ENCODE measurements at places on chromosomes 6 and 20.

GRCh38 chr6:38552121-38552520, 87.6 kb downstream of the BTBD9 start:
- DNase-seq, result no peak

- DNase-seq, result no peak
Measured at GRCh38 chr6:98747960-98748359, 86.4 kb upstream of the POU3F2 start.

DNA sequence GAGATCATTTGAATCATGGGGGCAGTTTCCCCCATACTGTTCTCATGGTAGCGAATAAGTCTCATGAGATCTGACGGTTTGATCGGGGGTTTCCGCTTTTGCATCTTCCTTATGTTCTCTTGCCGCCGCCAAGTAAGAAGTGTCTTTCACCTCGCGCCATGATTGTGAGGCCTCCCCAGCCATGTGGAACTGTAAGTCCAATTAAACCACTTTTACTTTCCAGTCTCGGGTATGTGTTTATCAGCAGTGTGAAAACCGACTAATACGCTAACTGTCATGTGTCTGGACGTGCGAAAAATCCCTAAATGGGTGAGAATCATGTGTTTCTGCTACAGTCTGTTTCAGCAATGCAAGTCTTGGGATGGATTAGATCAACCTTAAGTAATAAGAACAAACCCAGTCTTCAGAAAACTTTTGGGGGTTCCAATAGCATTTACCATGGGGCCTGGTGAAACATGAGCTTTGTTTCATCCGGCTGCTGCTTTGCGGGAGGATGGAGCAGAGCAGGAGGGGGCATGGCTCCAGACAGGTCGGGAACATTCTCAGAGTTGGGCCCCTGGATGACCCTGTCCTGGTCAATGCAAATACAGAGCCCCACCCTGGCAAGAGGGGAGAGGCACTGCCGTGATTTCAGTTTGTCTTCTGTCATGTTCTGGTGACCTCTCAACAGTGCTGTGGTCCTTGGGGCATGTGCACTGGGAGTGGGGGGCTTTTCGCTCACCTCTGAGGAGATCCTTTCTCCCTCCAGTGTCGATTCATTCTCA, 41.5 kb downstream of the CTCFL start:
- DNase-seq, result no peak

GRCh38 chr20:54431156-54431944, 44.0 kb upstream of the DOK5 start:
- DNase-seq, result no peak

- peak; percentile 98 for DNase-seq
Measured at GRCh38 chr6:138572167-138572875, 73.0 kb upstream of the NHSL1 start.

GRCh38 chr20:2462484-2462883, 8.1 kb downstream of the SNRPB start:
- DNase-seq, result no peak

DNA sequence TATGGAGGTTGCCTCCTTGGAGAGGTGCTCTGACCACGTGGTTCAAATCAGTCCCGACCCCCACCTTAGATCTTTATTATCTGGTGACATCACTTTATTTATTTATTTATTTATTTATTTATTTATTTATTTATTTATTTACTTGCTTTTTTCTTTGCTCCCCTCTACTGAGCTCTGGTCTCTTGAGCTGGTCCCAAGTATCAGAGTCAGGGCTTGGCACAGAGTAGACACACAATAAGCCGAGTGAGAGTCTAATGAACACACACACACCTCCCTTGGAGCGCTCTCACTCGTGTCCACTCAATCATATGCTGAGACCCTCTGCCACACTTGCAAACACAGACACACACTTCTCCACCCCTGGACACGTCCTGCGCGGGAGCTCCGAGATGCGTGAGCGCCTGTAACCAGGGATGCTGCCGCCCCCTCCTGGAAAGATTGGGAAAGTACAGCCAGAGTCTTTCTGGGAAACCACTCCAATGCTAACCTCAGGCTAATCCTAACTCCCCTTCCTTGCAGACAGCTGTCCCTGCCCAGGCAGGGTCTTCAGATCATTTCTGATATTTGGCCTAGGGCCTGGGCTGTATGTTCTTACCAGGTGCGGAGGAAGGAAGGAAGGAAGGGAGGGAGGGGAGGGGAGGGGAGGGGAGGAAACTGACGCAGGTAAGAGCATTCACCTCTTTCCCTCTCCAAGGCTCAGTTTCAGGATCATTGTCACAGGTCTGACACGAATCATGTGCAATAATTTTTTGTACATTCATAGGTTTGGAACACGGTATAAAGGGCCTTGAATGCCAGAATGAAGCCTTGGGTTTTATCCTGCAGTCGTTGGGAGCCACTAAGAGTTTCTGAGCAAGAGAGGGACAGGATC, 70.9 kb downstream of the STK35 start:
- peak; percentile 61 for DNase-seq

DNA sequence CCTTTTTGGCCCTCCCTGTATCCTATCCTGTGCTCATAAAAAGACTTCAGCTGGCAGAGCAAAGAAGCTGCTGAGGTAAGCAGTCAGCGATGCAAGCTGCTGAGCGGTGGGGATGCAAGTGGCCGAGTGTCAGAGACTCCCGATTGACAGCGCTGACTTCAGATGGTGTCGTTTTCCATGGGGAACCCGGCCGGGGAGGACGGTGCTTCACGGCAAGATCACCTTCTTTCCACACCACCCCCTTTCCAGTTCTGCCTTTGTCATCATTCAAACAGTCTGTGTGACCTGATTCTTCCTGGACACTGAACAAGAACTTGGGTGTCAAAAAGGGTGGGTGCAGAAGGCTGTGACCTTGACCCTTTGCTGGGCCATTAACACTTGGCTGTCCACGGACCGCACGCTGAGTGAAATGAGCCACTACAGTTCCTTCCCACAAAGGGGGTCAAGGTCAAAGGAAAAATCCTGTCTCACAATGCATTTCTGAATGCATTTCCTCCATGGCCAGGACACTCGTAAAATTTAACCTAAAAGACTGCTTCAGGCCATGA, 52.9 kb upstream of the UNC93A start:
- no peak for DNase-seq

GRCh38 chr6:33418690-33419291, 884 bp upstream of the CUTA start:
- no peak for DNase-seq

DNA sequence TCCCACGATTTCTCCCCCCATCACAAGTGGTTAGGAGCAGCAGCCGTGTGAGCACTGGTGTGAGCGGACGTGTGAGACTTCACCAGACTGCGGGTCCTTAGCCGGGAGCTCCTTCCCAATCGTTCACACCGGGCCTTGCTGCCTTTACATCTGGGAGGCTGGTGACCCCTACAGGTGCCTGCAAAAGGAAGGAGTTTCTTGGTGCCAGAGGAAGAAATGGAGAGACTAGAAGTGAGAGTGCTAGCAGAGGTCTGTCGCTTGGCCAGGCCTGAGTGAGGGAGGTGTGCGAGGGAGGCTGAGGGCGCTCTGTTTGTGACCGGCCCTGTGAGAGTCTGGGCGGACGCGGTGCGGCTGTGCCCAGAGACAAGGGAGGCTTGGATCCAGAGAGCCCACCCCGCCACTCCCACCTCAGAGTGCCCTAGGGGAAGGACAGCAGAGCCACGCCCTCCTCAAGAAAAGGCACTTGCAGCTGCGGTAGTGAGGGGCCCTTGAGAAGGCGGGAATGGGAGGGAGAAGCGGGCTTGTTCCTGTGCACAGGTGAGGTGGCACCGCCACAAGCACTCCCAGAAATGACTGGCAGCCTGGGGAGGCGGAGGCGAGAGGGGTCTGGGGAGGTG, 10.0 kb upstream of the ARMC2 start:
- DNase-seq, result no peak

- DNase-seq, result no peak
Measured at GRCh38 chr6:45949256-45949655, 66.4 kb downstream of the CLIC5 start.

DNA sequence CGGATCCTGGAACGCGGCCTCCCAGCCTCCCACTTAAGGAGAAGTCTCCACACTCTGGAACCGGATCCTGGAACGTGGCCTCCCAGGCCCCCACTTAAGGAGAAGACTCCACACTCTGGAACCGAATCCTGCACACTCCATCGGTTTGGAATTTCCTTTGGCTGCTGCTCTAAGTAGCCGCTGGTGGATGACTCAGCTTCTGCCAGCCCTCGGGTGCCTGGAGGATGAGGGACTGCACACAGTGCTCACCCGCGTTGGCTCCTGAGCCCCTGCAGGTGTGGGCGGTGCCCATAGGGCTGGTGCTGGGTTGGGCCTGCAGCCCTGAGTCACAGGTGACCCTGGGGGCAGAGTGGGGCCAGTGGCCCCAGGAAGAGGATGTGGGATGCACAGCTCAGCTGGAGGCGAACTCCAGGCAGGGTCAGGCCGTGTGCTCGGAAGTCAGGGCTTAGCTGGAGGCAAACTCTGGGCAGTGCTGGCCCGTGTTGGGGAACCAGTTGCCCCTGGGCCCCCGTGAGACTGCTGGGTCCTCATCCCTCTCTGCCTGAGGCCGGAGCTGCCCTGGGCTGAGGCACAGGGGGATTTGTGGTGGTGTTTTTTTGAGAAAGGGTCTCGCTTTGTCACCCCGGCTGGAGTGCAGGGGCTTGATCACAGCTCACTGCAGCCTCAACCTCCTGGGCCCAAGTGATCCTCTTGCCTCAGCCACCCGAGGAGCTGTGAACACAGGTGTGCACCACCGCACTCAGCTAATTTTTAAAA, 13.9 kb upstream of the TNFRSF6B start:
- no peak for DNase-seq

DNA sequence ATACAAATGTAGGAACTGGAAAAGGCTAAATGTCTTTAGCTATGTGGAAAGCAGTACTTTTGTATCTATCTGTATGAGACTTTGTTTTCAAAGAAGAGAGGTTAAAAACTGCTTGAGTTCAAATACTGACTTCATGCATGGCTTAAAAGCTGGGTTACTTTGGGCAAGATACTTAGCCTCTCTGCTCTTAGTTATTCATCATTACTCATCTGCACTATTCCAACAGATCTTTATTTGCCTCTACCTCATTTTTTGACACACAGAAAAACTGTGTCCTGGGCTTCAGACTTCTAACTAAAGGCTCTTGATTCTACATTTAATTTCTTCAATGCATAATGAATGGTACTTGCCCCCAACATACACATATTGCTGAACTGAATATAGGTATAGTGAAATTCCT, 114.8 kb downstream of the DST start:
- no peak for DNase-seq

DNA sequence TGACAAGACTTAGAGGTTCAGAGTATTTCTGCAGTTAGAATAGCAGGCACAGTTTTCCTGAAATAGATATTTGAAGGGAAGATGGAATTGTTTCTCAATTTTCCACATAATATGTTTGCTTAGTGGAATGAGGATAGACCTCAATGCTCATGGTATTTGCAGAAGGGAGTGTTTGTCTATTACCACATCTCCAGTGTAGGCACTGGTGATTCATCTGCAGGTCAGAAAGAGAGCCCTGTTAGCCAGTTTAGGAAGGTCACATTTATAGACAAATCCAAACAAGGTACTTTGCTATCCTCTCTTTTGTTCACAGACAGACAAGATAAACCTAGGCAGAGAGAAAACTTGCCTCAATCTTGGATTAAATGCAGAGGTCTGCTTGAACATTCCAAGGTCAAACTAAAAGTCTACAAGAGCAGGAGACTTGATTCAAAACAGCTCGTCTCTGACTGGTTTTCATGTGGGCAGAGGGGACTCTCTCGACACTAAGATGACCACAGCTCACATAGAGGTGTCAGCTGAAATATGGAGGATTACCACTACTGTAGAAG, 22.8 kb downstream of the ISM1 start:
- DNase-seq, result no peak

DNA sequence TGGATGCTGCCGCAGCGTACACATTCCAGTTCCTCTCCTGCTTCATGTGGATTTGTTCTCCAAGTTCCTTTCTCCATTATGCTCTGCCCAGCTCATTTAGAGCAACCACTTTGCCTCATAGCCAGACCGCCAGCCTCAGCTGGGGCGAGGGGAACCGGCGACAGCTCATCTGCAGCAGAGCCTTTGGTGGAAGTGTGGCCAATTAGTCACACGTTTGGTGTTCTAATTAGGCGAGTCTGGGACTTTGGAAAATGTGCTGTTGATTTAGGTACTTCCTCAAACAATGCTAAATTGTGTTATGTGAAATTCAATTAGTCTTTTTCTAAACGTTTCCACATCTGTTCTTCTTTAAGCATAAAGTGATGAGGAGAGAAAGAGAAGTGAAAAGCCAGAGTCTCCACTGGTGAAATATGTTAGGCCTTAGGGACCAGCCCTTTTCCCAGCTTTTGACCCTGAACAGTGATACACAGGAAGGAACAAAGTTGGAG, 217.9 kb downstream of the TBX18 start:
- peak; percentile 22 for DNase-seq

- DNase-seq, result peak; percentile 73
Measured at GRCh38 chr6:89978749-89979145, 84.5 kb downstream of the GJA10 start.

DNA sequence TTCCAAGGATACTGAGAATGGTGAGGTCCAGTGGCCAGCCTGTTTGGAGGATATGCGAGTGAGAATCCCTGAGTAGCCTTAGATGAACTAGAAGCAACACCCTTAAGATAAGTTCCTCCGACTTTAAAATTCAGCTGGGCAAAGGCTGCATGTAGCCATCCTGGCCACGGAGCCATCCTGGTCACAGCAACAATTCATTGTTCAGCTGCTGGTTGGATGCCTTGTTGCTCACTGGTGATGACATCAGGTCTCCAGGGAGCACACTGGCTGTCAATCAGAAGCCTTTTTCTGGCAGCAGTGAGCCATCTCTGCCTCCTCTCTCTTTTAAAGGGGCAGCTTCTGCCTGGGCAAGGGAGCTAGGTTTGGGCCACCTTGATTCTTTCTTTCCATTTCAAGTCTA, 22.4 kb upstream of the RIMS4 start:
- peak; percentile 41 for DNase-seq

GRCh38 chr6:44935693-44936300, 392.3 kb upstream of the RUNX2 start:
- DNase-seq, result no peak

DNA sequence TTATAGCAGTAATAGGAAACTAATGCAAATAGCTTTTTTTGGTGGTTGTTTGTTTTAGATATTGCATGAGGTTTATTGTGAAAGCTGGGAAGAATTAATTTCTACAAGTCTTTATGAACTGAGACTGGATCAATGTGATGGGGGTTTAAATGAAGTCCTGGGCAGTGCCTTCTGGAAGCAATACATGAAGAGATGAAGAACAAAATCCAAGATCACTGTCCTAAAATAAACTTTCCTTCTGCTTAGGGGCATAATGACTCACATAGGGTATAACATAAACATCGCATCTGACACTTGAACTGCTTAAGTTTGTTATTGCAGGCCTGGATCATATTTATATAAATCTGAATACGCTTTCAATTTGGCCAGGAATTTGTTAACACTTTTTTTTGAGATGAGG, 20.9 kb upstream of the SHLD1 start:
- DNase-seq, result no peak

Measured in NCI-H1417 (cell line).